ENCODE measurements at places on chromosomes 6 and 20.

- no peak for DNase-seq
These were observed 8.5 kb upstream of the CST11 start for GRCh38 chr20:23461180-23461579.

DNA sequence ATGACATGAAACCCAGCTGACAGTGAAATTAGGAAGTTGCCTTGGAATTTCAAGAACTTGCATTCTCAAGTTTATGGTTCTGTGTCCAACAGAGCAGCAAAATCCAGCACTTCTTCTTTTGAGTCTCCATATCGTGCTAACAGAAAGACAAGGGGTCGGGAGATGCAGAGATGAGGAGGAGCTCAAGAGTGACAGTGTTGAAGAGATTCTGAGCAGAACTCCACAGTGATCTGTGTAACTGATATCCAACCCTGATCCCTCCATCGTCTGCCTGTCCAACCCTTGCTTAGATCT lies 21.2 kb upstream of the BTN1A1 start:
- no peak for DNase-seq

DNA sequence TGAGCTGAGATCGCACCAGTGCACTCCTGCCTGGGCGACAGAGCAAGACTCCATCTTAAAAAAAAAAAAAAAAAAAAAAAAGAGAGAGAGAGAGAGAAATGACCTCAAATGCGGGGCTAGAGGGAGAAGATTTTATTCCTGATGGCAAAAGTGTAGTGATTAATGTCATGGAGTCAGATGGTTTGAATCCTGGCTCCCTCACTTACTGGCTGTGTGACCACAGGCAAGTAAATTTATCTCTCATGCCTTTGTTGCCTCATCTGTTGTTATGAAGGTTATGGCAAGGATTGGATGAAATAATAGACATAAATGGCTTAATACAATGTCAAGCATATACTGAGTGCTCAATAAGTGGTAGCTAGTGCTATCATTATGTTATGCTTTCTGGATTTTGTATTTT lies 29.3 kb downstream of the RIN2 start:
- no peak for DNase-seq

GRCh38 chr20:37745553-37745952 lies 51.7 kb downstream of the CTNNBL1 start:
- DNase-seq: no peak

DNA sequence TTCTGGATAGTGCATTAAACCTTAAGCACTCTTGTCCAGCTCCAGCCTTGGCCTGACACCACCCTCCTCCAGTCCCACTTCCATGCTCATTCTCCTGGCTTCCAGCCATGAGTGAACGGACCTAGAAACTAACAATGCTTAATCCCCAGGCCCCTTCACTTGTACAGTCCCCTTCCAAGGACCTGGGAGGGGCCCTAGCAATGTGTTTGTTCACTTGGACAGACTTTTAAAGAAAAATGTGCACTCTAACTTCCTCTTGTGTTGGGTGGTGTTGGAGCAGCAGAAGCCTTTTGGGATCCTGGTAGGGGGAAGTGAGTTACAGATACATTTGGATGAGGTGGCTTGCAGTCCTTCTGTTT lies 48.9 kb upstream of the CCN6 start:
- DNase-seq: no peak
